ENCODE measurements at places on chromosomes 12 and 14.

DNA sequence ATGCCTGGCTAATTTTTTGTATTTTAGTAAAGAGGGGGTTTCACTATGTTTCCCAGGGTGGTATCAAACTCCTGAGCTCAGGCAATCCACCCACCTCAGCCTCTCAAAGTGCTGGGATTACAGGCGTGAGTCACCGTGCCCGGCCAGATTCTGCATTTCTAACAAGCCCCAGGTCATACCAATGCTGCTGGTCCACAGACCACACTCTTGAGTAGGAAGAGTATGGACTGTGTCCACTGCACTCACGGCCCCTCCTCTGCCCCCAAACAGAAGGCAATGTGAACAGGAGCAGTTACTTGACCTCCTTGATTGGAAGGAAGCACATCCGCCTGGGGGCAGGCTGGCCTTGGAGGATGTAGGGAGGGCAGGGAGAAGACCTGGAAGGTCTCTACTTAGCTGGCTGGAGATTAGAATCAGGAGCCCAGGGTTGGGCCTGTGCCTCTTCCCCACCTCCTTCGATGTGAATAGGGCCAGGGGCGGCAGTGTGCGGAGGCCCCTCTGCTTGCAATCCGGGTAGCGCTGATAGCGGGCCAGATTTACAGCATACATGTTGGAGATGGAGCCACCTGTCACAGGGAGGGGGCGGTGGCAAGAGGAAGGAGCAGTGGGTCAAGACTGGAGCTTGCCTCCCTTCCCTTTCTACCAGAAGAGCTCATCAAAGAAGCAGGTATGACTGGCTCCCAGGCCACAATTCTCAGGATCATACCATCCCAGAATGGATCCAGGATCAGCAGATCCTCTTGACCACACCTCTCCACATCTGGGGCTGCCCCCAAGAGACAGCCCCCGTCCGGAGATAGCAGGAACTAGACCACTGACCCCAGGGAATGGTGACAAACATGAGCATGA is 9.4 kb upstream of the ZNF740 start:
- DNase-seq, result no peak

- no peak for DNase-seq
These were observed 19.4 kb upstream of the CNTN1 start for GRCh38 chr12:40672741-40673271.

DNA sequence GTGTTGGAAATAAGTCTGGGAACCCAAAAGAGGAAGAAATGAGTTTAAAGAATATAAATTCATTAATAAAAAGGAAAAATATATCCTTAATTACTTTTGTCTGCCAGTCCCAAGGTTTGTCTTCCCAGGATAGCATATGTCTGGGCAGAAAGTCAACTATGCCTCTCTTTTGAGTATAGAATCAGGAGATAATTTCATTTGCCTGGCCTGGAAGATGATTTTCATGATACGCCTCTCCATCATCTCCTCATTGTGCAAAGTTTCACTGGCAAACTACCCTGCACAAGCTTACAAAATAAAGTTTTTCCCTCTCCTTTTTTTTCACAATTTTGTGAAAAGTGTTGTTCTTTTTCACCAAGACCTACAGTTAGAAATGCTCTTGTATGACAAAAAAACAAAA is 340.8 kb downstream of the EGLN3 start:
- no peak for DNase-seq

GRCh38 chr12:76450690-76451089 is 102.5 kb upstream of the BBS10 start:
- peak; percentile 10 for DNase-seq

DNA sequence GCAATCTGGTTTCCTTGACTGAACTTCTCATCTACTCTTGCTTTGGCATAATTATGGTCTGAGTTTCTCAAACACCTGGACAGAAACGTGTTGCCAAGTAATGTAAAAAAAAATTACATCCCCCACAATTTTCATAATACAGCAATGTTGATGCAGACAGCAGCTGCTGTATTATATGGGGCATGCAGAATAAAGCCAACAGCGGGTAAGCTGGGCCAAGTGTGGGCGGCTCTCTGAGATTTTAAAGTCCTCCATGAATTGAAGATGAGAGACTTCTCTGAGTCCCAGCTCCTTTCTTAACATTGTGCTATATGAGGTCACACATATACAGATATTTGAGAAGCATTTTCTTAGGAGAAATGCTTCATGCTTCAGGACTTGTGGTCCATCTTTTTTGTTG is 881.2 kb downstream of the GALC start:
- no peak for DNase-seq

GRCh38 chr14:59868021-59868420 is 2.6 kb downstream of the RTN1 start:
- DNase-seq, result no peak

DNA sequence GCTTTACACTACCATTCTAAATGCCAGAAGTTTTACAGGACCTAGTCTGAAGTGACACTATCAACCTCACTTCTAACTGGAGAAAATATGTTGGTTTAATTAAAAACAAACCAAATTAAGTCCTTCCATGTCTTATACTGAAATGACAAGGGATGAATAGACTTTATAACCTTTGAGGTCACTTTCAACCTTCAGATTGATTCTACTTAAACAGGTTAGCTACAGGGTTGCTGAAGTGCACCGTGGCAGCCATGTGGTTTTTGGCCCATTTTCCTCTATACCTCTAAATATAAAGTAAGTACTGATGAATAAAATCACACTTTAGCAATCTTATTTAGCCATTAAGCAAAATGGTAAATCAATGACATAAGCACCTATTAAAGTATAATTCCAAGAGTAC is 3.9 kb downstream of the SLC38A2 start:
- DNase-seq, result no peak

DNA sequence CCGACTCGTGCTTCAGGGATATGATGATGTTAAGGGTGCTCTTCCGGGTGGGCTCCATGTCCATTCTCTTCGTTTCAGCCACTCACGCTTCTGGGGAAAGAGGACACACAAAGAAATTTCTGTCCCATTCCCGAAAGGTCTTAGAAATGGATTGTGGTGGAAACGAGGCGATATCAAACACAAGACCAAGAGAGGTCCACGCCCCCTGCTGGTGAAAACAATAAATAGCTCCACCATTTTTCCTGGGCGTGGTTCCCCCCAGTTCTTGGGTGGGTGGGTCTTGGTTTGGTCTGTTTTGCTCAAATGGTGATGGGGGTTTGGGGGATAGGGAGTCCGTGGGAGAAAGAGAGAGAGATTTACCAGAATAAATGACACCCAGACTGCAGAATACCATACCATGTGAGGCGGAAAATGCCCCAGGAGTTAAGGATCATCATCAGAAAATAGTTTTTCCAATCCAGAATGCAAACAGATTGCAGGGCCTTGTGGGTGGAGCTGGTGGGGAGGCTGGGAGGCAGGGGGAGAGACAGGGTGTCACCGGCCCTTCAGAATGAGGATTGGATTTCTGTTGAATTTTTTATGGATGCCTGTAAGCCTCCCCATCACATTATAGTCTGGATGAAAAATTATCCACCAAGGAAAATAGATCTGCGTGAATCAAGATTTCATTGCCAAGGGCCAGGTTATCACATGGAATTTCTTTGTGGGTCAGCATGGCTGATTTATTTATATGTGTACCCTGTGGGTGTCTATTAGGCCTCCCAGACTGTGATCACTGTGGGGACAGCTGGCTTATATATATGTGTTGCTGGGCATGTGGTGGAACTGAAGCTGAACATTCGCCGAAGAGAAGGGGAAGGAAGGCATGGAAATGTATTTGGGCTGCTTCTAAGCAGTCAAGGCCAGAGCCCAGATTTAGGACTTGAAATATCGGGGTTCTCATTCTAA is 55.8 kb downstream of the SRRM4 start:
- no peak for DNase-seq

DNA sequence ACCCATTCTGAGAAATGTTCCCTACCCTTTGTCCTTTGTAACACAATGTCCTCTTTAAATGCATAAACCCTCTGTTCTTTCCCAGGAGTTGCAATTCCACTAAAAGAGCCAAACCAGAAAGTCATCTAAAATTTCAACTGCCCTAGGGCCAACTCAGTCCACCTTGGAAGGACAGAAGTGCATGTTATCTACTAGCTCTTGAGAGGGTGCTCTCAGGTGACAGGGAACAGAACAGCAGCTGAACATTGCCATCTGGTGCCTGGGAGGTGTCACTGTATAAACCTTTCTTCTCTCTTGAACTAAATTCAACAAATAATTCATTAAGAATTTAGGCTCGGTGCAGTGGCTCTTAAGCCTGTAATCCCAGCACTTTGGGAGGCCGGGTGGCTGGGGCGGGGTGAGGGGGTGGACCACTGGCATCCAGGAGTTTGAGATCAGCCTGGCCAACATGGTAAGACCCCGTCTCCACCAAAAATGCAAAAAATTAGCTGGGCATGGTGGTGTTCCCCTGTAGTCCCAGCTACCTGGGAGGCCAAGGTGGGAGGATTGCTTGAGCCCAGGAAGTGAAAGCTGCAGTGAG is 10.3 kb upstream of the FERMT2 start:
- DNase-seq, result peak; percentile 38

- no peak for DNase-seq
These were observed 8.8 kb downstream of the SERPINA10 start for GRCh38 chr14:94284221-94284620.

DNA sequence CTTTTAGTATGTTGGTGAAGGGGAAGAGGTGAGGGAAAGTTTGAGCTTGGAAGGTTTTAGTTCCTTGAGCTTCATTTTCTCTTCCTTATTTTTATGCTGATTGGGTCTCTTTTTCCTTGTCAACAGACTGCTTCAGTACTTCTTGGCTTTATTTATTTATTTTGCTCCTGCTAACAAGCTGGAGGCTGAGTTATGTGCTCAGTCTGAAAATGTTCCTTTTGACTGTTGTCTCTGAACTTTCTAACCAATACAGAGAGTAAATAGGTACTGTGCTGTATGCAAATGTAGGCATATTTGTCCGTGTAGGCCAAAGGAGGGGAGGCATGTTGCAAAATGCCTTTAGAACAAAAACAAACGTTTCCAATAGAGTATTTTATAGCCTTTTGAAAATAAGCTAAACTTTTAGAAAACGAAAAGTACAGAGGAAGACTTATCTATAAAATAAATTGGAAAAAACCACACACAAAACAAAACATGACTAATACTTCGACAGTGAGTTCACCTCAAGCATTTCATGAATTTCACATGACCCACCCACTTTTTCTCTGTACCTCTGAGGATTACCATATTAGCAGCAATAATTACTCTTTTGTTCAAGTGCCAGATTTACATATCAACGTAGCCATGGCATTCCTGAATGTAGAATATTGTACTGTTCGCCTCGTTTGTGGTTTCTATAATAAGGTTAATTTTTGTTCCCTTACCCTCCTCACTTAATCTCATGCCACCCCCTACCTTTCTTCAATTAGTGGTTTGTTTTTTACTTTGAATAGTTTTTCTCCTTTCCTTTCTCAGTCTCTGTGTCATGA is 4.7 kb upstream of the CREBL2 start:
- peak; percentile 76 for DNase-seq

- peak; percentile 32 for DNase-seq
These were observed 180.7 kb upstream of the PRICKLE1 start for GRCh38 chr12:42770261-42770660.

GRCh38 chr14:73136085-73136386 is 271 bp upstream of the PSEN1 start:
- no peak for DNase-seq

GRCh38 chr14:44901696-44902095 is 60.1 kb downstream of the KLHL28 start:
- DNase-seq, result no peak

GRCh38 chr14:72849222-72849621 is 44.7 kb downstream of the DPF3 start:
- DNase-seq, result no peak

- DNase-seq, result no peak
These were observed 50.3 kb downstream of the IRAK3 start for GRCh38 chr12:66239295-66239694.

DNA sequence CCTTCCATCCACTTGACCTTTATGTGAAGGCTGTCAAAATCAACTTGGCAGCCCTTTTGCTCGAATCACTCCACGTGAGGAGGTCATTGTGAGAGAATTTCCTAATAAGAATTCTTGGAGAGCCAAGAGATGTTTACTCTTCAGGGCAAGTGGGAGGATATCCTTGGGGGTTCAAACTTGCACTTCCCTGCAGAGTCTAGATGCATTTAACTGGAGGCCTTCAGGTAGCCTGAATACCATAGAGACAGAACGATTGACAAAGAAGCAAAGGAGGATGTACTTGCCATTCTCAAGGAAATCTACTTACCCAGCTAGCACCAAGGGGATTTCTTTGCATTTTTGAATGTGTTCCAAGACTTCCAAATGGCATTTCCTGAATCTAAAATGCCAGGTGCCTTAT is 1702.6 kb upstream of the FLRT2 start:
- no peak for DNase-seq

GRCh38 chr12:79547735-79548609 is 142.8 kb downstream of the PAWR start:
- DNase-seq, result no peak

GRCh38 chr12:117359029-117359845 is 2.2 kb downstream of the NOS1 start:
- DNase-seq, result no peak

GRCh38 chr14:61872452-61872851 is 110.2 kb downstream of the SNAPC1 start:
- peak; percentile 72 for DNase-seq

- no peak for DNase-seq
These were observed 253.7 kb upstream of the PWP1 start for GRCh38 chr12:107431942-107432341.

DNA sequence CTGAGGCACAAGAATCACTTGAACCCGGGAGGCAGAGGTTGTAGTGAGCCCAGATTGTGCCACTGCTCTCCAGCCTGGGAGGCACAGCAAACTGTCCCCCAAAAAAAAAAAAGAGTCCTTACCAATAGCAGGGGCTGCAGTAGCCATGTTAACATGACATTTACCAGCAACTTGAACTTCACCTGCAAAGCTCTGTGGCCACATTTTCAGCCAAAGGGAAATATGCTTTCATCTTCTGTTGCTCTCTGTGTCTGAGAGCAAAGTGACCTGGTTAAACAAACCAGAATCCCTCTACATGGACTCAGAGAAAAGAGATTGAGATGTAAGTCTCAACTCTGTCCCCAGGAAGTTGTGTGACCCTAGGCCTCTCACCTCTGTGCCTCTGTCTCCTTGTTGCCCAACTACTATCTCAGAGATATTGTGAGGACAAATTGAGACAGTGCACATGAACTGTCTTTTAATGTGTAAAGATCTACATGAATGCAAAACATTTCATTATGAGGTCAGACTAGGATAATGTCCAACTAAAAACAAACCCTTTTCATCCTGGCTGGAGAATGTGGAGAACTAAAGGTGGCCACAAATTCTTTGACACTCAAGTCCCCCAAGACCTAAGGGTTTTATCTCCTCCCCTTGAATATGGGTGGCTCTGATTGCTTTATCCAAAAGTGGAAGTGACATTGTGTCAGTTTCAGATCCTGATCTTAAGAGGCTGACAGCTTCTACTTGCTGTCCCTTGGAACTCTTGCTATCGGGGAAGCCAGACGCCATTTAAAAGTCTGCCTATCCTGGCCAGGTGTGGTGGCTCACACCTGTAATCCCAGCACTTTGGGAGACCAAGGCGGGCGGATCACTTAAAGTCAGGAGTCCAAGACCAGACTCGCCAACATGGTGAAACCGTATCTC is 24.7 kb upstream of the P2RX4 start:
- DNase-seq, result peak; percentile 79

All from MV-4-11 (cell line).